ENCODE measurements at places on chromosomes 1 and 21.
A peak's percentile ranks its signal among the peaks of the same experiment; 100 is the strongest.

GRCh38 chr1:101332633-101333032 lies 95.8 kb downstream of the S1PR1 start:
- DNase-seq = no peak

GRCh38 chr1:183512450-183512849 lies 40.2 kb downstream of the SMG7 start:
- no peak for DNase-seq

DNA sequence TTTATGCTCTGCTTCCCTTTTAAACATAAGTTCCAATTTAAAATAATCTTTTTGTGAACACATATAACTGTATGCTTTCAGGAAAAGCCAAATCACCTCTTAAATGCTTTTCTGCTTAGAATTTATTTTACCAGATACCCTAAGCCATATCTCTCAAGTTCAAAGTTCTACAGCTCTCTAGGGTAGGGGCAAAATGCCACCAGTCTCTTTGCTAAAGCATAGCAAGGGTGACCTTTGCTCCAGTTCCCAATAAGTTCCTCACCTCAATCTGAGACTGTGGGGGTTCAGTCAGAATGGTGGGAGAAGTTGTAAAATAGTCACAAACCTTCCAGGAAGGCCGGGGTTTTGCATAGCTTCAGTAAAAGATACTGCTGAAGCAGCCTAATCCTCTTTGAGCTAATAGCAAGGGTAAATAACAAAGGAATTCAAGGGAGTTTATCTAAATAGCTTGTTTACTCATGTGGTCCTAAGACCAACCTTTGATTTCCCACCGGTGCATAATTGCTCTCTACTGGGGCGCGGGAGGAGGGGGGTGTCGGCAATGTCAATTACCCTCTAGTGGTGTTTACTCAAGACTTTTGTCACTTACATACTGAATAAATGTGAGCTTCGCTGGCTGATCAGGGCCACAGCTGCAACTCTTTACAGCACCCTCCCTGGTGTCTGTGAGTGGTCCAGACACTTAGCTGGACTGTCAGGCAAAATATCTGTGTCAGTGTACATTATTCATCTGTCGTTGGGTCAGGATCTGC lies 1376.2 kb downstream of the NCAM2 start:
- DNase-seq = no peak

GRCh38 chr1:23995431-23995837 lies 15.3 kb upstream of the SRSF10 start:
- no peak for DNase-seq

GRCh38 chr1:151945725-151946722 lies 36.7 kb upstream of the THEM4 start:
- peak; percentile 98 for DNase-seq

DNA sequence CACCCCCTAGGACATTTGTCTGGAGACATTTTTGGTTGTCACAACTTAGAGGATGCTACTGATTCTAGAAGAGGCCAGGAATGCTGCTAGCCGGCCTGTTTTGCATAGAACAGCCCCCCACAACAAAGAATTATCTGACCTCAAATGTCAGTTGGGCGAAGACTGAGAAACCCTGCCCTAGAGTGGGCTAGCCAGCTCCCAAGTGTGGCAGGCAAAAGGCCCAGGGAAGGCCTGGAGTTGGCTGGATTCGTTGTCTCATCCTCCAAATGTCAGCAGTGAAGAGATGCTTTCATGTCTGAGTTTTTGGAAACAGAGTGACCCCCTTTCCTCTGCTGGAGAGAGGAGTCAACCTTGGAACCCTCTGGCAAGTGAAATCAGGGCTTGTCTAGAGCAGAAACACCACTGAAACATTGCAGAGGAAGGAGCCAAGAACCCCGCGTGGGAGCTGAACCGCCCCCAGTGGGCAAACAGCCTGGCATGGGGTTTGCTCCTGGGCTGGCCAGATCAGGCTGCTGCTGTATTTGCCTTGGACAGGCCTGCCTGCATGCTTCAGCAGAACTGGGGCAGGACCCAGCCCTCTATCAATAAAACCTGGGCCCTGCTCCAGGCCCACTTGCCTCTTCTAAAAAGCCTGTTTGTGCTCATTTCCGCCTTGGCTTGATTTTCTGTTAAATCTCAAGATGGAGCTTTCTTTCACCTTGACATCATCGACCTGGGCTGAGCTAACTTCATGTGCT lies 32.9 kb downstream of the RASSF5 start:
- DNase-seq = no peak

DNA sequence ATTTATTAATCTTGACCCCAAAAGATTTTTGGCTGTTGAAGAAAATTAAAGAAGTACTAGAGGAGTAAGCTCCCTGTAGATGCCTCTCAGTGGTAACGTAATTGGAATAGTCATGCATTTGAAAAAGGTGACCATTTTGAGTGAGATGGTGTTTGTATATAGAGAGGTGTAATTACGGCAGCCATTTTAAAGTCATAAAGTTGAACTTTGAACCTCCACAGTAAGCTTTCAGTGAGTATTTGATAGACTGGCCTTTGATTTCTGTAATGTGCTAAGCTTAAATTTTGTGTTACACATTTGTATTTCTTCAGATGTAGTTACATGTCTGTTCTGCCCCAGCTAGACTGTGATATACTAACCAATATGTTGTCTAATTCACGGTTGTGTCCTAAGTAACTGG lies 21.5 kb upstream of the TMCO2 start:
- DNase-seq = no peak

DNA sequence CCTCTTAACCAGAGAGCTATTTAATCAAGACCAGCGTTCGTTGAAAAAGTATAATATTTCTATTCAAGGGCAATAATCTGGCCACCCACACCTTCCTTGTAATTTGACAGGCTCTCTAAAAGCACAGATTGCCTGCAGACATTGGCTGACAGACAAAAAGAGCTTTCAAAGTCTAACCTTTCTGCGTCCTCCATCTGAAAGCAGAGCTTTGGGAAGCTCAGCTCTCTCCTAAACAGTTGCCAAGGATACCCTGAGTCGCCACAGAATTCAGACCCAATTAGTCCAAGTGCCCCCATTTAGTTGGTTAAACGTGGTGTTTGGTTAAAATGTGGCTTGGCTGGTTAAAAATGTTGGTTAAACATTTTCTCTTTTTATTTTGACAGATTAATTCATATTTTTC lies 33.7 kb upstream of the PLA2G2C start:
- DNase-seq = no peak

DNA sequence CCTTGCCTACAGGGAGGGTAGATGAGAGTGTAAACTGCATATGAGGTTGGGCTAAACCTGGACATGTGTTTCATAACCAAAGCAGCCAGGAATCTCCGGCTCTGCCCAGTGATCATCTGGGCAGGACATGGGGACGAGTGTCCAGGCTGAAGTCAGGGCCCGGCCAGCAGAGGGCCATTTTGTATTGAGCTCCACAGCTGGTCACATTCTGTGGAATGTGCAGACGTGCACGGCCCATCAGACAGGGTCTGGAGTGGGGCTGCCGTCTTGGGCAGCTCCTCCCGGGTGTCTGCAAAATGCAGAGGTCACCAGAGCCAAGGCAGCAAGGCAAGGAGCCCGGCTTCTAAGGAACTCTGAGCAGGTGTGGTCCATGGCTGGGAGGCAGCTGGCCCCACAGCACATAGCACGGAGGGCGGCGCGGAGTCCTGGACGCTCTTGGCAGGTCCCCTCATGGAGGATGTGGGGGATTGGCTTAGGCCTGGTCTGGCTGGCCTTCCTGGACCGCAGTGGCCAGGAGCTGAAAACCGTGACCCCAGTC lies 6.2 kb downstream of the LRRC3 start:
- DNase-seq = no peak

GRCh38 chr1:67368046-67368514 lies 60.4 kb downstream of the IL12RB2 start:
- DNase-seq = no peak

- no peak for DNase-seq
Observed at GRCh38 chr1:197911857-197912696, 5.1 kb upstream of the LHX9 start.

DNA sequence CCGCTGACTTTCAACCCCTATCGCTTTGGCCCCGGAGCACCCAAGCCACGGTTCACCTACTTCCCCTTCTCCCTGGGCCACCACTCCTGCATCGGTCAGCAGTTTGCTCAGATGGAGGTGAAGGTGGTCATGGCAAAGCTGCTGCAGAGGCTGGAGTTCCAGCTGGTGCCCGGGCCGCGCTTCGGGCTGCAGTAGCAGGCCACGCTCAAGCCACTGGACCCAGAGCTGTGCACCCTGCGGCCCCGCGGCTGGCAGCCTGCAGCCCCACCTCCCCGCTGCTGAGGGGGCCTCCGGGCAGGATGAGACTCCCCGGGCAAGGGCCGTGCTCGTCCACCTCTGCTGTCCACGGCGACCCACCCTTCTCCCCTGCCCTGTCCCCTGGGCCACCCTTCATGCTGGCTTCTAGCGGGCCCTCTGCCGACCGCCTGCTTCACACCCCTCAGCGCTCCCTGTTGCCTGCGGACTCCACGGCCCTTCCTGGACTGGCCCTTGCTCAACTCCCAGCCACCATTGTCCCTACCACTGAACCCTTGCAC lies 92.2 kb upstream of the TRABD2B start:
- DNase-seq = no peak

DNA sequence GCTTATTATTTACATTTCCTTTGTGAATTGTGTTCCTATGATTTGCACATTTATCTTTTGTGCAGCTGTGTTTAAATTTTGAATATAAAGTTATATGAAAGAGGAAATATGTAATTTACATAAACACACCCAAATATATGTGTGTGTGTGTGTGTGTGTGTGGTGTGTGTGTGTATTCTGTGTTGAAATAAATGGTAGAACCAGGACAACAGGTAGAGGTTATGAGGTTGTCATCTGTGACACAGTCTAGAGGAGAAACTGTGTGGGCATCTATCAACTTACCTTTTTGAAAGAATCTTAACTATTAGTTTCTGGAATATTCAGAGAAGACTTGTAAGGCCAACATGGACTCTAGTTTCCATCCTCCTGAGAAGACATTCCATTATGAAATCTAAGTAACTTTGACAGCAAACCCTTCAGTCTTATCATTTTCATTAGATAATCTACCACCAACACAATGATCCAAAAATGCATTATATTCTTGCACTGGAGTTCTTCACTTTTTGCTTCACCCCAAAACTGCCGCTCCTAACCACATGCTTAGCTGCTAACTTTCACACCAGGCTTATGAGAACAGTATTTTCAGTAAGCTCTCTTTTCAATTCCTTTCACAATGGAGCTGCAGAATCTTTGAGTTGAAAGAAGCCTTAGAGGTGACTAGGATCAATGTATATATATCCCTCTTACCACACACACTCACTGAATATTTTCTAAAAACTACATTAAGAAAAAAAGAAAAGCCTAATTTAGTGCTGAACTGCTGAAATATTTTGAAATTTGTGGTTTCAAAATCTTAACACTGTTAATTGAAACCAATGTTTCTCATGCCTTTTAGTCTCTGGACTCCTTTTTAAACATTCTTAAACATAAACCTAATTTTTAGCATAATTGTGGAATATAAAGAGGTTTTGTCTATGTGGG lies 21.8 kb downstream of the PTPRC start:
- no peak for DNase-seq

GRCh38 chr1:33096363-33097005 lies 15.5 kb downstream of the AZIN2 start:
- no peak for DNase-seq

DNA sequence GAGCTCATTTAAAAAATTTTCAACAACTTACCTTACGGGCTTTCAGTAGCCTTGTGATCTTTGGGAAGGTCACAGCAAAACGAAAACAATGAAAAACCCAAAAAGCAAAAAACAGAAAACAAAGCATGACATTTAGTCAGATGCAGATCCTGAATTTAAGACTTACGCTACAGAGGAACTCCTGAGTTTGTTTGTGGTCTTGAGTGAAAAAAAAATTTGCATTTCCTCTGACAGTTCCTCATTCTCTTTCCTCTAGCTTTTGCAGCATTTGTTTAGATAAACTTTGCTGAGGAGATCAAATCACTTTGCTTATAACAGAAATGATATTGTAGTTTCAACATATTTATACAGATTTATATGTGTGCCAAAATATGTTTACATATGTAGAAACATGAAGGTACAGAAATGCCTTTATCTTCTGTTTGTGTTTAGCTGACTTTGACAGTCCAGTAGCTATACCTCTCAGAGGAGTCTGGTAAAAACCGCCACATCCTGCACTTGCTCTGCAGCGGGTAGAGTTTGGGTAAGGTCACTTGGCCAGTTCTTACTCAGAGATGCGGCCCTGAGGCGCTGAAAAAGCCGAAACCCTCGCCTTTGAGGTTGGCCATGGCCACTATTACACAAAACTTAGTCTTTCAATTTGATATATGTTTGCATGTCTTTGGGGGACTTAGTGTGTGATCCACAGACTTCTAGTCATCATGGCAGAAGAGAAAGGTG lies 142.5 kb downstream of the TNR start:
- DNase-seq = no peak

DNA sequence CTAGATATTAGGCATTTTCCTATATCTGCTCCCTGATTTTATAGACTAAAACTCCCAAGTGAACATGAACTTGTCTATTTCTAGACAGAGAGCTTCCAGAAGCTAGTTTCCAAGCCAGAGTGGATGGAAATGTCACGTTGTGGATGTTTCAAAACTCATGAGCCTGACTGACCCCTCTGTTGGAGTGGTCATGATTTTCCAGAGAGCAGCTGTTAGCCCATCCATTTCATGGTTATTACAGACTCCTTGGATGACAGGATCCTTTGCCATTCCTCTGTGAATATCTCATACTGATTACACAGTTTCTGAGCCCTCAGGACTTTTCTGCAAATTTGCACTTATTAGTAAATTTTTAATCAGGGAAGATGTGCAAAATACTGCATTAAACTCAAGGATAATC lies 76.8 kb upstream of the ATF3 start:
- no peak for DNase-seq

DNA sequence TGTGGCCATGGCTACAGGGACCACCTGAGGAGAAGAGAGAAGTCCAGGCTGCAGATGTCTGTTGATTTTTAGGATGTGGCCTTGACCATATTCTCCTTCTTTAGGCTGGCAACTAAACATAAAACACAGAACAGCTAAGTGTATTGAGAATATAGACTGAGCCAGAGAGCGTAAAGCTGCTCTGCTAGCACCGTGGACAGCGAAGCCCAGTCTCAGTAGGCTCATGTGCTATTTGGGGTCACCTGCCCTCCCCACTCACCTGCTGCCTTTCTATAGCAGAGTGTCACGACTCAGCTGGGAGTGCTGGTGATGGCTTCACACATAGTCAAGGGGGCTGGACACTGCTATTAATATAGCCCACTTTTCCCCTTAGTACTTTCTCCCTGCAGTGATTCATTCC lies 278.5 kb downstream of the KCNH1 start:
- no peak for DNase-seq
